ENCODE measurements at places on chromosomes 5 and 9. TPM values are rescaled to one million over a fixed set of nuclear protein-coding genes. Genes with fewer than 3 reads are reported as not detected.

The KIF2A gene
- 101 TPM for total RNA-seq

- peak; percentile 78 for DNase-seq
Observed at GRCh38 chr5:671459-672328, 21.5 kb downstream of the TPPP start.

GRCh38 chr5:142166754-142167153, 58.2 kb downstream of the NDFIP1 start:
- no peak for DNase-seq

GRCh38 chr9:137273611-137274320, 3.8 kb upstream of the TOR4A start:
- DNase-seq: no peak

DNA sequence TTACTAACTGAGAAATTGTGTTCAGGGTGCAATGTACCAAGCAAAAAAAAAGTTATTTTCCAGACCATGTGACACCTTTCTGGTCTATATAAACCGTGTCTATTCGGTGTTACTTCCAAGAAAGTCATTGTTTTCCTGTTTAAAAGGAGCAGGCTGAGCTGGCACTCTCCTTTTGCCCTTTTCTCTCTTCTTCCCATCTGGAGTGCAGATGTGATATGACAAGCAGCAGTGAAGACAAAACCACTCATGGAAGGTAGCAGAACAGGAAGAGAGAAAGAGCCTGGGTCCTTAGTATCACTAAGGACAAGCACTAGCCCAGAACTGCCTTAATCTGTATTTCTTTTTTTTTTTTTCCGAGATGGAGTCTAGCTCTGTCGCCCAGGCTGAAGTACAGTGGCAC, 25.6 kb downstream of the LYRM7 start:
- no peak for DNase-seq

The OR1J2 gene
- not detected for total RNA-seq

DNA sequence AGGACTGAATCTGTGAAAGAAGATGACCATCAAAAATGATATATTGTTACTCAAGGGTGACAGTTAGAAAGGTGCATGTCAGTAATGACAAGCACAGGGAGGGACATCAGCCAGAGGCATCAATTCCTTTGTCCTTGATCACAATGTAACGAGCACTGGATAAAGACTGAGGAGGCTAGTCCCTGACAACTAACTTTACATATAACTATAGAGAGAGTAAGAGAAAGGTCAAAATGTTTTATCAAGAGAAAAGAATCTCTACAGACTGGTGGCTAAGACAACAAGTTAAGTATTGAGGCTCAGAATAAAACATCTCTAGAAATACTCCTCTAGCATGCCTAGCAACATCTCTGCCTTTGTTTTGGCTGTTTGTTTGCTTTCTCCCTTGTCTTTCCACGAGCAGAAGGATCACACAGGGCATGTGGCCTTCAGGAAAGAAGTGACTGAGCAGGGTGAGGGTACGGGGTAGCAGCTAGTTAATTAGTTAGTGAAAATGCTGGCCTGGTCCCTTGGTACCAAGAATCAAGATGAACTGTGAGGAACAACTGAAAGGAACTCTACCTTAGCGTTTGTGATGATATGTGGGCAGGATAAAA, 724.1 kb upstream of the MEF2C start:
- no peak for DNase-seq

GRCh38 chr9:100430286-100430940, 3.5 kb downstream of the MSANTD3 start:
- no peak for DNase-seq

DNA sequence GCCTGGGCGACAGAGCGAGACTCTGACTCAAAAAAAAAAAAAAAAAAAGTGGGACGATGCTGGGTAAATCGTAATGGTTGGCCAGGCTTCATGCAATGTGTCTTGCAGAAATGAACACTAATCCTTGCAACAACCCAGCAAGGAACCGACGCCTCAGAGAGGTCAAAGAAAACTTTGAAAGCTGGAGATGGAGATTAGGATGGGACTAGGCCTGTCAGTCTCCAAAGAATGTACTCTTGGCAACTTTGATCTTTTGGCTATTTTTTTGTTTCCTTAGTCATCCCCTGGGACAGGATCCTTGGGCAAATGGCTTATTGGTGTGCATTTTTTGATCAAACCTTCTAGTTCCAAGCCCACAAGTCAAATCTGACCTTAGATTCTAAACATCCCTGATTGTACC, 10.6 kb upstream of the PWWP2A start:
- DNase-seq: no peak

The DNAJC18 gene
- total RNA-seq: 27.9 TPM

The PCDHB10 gene
- 5.5 TPM for total RNA-seq

DNA sequence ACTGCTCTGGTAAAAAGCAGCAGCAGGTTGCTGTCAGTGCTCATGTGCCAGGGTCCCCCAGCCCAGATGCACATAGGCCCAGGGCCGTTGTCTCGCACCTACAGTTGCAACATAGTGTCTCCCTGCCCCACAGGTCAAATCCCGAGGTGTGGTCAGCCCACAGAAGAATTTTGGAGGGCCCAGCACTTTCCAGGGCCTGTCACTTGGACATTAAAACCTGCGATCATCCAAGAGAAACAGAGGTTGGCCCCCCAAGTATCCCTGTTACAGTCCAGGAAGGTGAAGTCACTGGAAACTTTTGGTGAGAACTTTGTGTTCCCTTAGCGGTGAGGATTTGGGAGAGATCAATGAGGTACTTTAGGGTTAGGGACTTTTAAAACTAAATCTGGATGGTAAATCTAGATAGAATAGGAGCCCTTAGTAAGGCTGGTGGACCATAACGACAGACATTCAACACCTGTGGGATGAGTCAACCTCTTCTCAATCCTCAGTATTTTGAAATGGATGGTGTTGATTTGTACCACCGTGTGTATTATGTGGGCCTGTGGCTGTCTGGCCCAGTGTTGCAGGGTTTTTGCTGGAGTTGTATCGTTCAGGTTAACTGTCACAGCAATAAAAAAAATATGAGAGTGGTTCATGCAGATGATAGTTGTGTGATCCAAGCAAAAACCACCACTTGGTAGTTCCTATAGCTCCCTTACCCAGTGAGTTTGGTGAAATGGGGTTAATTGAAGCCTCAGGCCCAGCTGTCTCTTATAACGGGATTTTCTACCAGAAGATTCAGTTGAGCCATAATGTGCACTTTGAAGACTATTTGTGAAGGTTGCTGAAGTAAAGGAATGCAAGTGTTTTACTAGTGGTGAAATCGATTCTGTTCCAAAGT, 19.2 kb downstream of the OR2S2 start:
- DNase-seq: no peak

The ACOT12 gene
- total RNA-seq: not detected

The STKLD1 gene
- 2.8 TPM for total RNA-seq

DNA sequence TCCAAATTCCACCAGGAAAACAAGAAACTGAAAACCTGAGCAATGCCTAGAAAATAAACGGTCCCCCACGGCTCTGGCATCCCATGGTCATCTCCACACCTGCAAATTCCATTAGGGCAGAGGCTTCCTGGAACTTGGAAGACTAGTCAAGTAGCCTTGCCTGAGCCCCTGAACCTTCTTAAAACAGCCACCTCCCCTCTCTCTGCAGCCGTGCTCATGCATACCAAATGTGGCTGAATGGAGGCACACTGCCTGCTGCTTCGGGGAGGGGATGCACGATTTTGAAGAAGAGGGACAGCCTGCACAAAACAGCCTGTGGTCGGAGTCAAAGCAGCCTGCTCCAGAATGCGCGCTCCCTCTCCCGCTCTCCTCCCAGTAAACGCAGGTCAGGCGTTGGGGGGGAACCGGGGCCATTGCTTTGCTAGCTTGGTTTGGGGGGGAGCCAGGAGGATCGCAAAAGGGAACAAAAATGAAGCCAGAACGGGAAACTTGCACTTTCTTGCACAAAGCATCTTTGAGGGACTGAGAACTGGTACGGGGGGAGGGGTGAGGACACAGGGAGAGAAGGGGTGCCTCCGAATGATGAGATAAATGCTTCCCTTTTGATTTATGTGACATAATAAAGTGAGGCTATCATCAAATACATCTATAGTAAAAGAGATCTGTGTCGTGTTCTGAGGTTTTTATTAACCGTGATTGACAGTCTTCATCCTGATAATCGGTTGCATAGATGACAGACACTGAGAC, at the start of gene TRPM3:
TRPM3 (minus strand) TSS at position 347 of the 747 bp plus-strand sequence; CDS start at position 80, 267 bp downstream.
- DNase-seq: peak; percentile 12

DNA sequence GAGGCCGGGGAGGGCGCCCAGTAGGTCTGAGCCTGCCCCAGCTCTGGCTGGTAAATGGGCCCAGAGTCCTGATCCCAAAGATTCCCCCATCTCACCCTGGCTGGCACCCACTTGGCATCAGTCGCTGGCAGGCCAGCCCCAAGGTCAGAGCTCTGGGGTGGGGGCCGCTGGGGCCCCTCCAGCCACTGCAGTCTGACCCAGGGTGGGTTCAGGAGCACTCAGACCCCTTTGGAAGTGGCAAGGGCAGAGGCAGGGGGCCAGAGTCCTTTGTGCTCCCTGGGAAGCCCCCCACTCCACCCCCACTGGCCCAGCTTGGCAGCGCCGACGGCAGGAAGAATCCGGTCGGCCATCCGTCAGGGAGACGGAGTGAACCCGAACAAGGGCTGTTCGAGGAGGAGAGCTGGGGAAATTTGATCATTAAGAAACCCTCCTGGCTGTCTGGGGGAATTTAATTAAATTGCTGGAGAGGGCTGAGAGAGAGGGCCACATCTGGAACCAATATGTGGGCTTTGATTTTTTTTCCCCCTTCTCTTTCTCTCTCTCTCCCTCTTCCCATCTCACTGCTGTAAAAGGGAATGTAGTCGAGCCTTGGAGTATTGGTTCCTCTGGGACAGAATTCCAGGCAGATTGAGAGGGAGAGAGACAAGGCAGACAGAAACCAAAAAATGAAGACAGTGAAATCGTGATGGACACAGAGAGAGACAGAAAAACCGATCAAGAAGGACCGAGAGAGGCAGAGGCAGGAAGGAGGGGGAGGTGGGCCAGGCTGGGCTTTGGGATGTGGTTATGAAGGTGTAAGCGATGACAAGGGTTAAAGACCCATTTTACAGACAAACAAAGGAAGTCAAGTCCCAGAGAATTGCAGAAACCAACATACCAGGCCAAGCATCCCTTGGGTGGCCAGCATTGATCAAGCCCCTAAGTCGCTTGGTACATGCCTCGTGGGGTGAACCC, 8.1 kb upstream of the ASB6 start:
- DNase-seq: no peak

All from neural crest cell (in vitro differentiated cells).